ENCODE measurements at places on chromosomes 11 and 22. TPM values are rescaled to one million over a fixed set of nuclear protein-coding genes. Genes with fewer than 3 reads are reported as not detected.

SLC22A8 gene
- total RNA-seq, result 0.16 TPM

OR52I2 gene
- not detected for total RNA-seq

DNA sequence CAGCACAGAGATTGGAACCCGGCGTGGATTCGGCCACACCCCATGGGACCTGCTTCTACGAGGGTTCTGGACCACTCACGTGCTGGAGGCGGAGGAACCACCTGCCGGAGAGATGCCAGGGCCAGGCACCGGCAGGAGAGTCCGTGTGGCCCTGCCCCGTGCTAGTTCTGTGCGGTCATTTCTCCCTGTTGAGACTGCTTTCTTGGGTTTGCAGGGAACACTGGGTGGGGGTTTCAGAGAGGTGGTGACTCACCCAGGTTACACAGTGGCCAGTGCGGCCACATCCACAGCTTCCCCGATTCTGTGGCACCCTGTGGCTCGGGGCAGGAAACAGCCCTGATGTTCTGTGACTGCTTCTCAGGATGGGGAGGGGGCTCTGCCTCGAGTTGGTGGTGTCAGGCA is 3.6 kb upstream of the PHLDA2 start:
- no peak overlapping the region for H3K4me3 ChIP-seq
- DNase-seq, result no peak
- no peak overlapping the region for H3K27ac ChIP-seq
- H3K27me3 ChIP-seq, result peaks cover 24% of the 10 kb centered on the region
- H3K4me1 ChIP-seq, result no peaks in the 10 kb centered on the region

DNA sequence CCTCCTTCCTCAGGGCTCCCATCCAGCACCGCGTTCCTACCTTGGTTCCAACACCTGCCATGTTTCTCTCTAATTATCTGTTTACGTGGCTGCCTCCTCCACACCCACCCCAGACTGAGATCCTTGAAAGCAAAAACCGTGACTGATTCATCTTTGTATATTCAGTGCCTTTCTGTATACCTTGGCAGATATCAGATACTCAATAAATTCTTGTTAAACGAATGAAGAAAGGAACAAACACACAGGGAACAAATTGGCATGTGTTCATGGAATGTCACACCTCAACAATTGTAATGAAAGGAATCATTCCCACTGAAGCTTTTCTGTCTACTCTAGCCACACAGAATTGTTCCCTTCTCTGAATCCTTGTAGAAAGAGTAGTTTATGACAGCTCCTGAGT is 20.4 kb upstream of the LRRC55 start:
- H3K27ac ChIP-seq, result no peak overlapping the region
- H3K4me1 ChIP-seq, result no peaks in the 10 kb centered on the region

GRCh38 chr22:46721501-46722085 is 16.5 kb downstream of the CERK start:
- no peak for DNase-seq
- H3K4me1 ChIP-seq, result no peaks in the 10 kb centered on the region
- peaks cover 40% of the 10 kb centered on the region for H3K36me3 ChIP-seq
- no peak overlapping the region for H3K27ac ChIP-seq

DNA sequence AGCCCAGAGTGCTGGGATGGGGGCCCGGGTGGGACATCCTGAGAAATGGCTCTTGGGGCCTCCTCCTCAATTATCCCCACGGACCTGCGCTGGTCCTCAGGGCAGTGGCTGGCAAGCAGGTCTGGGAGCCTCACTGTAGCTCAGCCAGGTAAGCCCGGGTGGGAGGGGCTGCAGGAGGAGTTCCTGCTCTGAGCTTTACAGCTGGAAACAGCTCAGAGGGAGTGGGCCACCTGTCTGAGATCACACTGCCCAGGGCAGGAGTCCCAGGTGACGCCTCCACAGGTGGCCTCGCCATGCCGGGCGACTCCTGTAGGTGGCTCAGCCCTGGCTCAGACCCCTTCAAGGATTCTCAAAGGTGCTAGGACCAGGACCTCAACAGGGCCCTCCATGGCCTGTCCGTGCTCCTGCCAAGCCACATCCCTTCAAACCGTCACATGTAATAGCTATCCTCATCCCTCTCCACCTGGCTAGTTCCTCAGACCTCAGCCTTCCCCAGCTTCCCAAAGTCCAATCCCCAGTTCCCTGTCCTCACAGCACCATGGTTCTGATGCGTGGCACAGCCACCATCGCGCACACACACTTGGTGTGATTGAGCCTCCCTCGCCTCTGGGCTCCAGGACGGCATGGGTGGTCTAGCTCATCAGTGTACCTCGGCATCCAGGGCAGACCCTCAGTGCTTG is 3.6 kb upstream of the TSSK2 start:
- H3K27ac ChIP-seq, result no peak overlapping the region
- H3K27me3 ChIP-seq, result no peaks in the 10 kb centered on the region
- H3K4me3 ChIP-seq, result no peak overlapping the region
- DNase-seq, result no peak

- H3K27me3 ChIP-seq, result no peaks in the 10 kb centered on the region
- DNase-seq, result no peak
- H3K36me3 ChIP-seq, result peaks cover 93% of the 10 kb centered on the region
- no peaks in the 10 kb centered on the region for H3K4me1 ChIP-seq
- no peak overlapping the region for H3K27ac ChIP-seq
These were observed 11.7 kb downstream of the EIF3L start for GRCh38 chr22:37860796-37861421.

DNA sequence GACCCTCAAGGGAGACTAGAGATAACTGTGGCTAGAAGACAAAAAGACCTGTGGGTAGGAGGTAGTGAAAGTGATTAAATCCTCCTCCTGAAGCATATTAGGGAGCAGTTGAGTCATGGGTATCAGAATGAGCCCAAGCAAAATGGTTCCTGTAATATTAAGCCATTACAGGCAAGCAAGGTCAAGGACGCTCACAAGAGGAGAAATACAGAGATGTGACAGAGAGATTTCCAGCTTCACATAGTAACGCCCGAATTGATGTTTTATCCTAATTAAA is 77.7 kb downstream of the FAM76B start:
- no peak overlapping the region for H3K27ac ChIP-seq
- H3K4me1 ChIP-seq, result no peaks in the 10 kb centered on the region
- H3K27me3 ChIP-seq, result no peaks in the 10 kb centered on the region

OTOG gene
- total RNA-seq, result 3.4 TPM

VWCE gene
- total RNA-seq, result 7.2 TPM

DNA sequence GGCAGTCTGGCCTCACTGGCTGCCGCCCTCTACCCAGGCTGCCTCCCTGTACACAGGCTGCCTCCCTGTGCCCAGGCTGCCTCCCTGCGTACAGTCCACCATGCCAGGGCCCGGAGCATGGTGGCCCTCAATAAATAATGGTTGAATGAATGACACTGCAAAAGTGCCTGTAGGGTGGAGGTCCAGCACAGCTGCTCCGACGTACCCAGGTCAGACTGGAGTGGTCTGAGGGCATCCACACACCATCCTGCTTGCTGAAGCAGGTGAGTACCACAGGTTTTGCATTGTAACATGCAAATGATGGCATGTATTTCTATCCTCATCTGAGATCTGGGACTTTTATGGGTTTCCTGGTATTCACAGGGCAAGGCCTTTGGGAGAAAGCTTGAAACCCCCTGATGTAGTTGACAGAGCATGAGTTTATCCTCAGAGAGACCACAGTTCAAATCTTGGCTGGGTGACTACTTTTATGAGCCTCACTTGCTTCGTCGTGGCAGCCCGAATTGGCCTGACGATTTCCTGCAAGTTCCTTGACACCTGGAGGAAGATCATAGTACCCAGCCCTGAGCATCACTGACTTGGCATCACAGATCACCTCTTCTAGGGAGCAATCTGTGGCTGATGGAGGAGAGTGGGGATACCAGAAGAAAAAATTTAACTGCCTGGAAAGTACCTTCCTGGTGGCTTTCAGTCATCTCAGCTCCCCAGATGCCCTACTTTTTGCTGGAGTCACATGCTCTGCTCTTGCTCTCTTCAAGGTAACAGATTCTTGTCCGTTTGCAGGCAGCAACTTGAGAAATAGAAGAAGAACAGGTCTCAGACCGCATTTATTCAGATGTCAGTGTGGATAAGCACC is 16.0 kb upstream of the CYB5R3 start:
- H3K27ac ChIP-seq, result no peak overlapping the region
- H3K27me3 ChIP-seq, result peaks cover 20% of the 10 kb centered on the region
- H3K4me3 ChIP-seq, result no peak overlapping the region
- DNase-seq, result no peak
- H3K4me1 ChIP-seq, result no peaks in the 10 kb centered on the region

DNA sequence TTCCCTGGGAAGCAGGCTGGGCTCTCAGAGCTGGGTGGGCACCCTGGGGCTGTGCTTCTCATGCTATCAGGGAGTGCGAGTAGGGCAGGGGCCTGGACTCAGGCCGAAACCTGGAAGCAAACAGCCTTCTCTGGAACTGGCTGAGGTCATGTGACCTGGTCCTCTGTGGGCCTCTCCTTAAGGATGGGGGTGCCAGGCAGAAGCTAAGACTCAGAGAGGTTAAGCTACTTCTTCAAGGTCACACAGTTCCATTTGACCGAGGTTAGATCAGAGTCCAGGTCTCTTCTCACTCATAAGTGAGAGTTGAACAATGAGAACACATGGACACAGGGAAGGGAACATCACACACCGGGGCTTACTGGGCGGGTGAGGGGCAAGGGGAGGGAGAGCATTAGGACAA is 7.4 kb downstream of the FADS3 start:
- peaks cover 4% of the 10 kb centered on the region for H3K4me1 ChIP-seq
- no peaks in the 10 kb centered on the region for H3K27me3 ChIP-seq
- peak; percentile 43 for DNase-seq
- H3K36me3 ChIP-seq, result no peaks in the 10 kb centered on the region
- no peak overlapping the region for H3K27ac ChIP-seq

SLC17A6 gene
- not detected for total RNA-seq

B3GAT1 gene
- total RNA-seq, result 29.5 TPM

- peak; percentile 83 for DNase-seq
- no peak overlapping the region for H3K27ac ChIP-seq
These were observed 10.4 kb upstream of the HIKESHI start for GRCh38 chr11:86291466-86292262.

DNA sequence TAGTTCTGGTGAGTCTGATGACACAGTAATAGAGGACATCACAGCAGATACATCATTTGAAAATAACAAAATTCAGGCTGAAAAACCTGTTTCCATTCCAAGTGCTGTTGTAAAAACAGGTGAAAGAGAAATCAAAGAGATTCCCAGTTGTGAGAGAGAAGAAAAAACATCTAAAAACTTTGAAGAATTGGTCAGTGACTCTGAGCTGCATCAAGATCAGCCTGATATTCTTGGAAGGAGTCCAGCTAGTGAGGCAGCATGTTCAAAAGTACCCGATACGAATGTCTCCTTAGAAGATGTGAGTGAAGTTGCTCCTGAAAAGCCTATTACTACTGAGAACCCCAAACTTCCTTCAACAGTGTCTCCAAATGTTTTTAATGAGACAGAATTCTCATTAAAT is 38.7 kb downstream of the RTN3 start:
- no peaks in the 10 kb centered on the region for H3K27me3 ChIP-seq
- no peak overlapping the region for H3K27ac ChIP-seq
- DNase-seq, result no peak
- H3K36me3 ChIP-seq, result peaks cover 20% of the 10 kb centered on the region
- H3K4me1 ChIP-seq, result no peaks in the 10 kb centered on the region
- H3K4me3 ChIP-seq, result no peak overlapping the region

DNA sequence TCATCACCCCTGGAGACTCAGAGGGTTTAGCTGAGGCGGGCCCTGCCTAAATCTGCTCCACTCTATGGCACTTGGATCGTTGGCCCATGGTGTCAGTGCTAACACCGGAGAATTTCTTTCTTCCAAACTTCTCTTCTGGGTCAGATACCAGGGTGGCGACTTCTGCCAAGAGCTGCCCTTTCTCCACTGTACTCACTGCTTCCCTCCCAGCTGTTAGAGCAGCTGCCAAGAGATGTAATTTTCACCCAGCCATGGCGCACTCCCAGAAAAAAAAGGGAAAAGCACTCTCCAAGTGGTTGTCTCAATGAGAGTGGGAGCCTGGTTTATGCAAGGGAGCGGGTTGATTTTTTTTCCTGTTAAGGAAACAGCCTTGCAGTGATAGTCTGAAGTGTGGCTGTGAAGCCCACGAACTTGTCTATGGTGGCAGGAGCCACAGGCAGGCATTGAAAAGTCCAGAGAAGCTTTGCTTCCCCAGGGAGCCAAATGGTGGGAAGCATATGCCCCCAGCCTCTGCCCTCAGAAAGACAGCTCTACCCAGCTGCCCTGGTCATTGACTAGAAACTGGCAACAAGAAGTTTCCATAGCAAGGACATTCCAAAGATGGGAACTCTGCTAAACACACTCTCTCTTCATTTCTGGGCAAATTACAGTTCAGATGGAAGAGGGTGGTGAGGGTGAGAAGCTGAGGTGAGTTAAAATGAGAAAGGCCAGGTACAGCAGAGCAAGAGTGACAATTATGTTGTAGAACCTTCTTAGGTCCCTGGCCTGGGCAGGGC is 10.7 kb downstream of the PCSK7 start:
- no peaks in the 10 kb centered on the region for H3K4me1 ChIP-seq
- H3K27ac ChIP-seq, result no peak overlapping the region
- no peaks in the 10 kb centered on the region for H3K27me3 ChIP-seq
- no peak overlapping the region for H3K4me3 ChIP-seq

DNA sequence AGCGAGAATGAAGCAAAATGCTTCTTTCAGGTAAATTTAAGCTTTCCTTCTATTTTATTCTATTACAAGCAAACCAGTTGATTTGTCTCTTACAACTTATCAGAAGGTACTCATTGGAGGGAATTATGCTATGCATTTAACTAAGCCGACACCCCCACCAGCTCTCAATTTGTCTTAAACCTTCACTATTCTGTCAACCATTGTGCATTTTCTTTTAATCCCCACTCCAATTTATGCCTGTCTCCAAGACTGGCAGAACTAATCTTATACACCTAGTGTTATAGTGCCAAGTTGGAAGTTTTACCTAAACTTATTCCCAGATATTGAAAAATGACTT is 12.5 kb downstream of the TAF1D start:
- no peak overlapping the region for H3K4me3 ChIP-seq
- no peaks in the 10 kb centered on the region for H3K27me3 ChIP-seq
- H3K36me3 ChIP-seq, result peaks cover 97% of the 10 kb centered on the region
- peak overlapping the region; percentile 13 for H3K27ac ChIP-seq
- no peaks in the 10 kb centered on the region for H3K4me1 ChIP-seq

DNA sequence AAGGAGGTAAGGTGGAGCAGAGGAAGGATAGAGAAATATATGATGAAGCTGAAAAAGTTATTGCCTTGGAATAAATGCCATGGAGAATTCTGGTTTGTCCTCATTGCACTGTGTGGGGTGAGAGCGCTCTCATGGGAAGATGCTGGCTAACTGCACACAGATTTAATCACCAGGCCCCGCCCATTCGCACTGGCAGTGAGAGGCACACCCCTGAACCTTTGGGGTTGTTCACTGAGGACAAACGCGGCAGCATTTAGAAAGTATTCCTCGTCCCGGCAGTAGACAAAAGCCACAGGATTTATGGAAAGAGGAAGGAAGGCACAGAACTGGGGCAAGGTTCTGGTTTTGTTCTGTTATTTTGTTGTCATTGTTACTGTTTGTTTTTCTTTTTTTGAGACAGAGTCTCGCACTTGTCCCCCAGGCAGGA is 70.2 kb downstream of the MED15 start:
- H3K27me3 ChIP-seq, result no peaks in the 10 kb centered on the region
- H3K4me3 ChIP-seq, result no peak overlapping the region
- DNase-seq, result no peak
- no peak overlapping the region for H3K27ac ChIP-seq
